ENCODE measurements at places on chromosomes 1 and 21. TPM values are rescaled to one million over a fixed set of nuclear protein-coding genes. Genes with fewer than 3 reads are reported as not detected.

TMEM82 gene
- not detected for total RNA-seq

LENEP gene
- total RNA-seq = not detected

PRAMEF20 gene
- not detected for total RNA-seq

LAMC1 gene
- total RNA-seq = 104 TPM

LEPR gene
- 2.6 TPM for total RNA-seq

RORC gene
- 0.05 TPM for total RNA-seq

ERICH3 gene
- total RNA-seq = not detected

Data from A549 treated with AZD2906 at 1 μM for 4 hours (cell line).